NCI-H1930 (cell line): ENCODE measurements at places on chromosomes 5 and 9.

- DNase-seq: no peak
These were observed 55.3 kb upstream of the POU4F3 start for GRCh38 chr5:146283344-146283761.

GRCh38 chr5:38782180-38782835 is 63.5 kb upstream of the OSMR start:
- DNase-seq: no peak

GRCh38 chr5:177511181-177511580 is 1.6 kb upstream of the DOK3 start:
- no peak for DNase-seq

DNA sequence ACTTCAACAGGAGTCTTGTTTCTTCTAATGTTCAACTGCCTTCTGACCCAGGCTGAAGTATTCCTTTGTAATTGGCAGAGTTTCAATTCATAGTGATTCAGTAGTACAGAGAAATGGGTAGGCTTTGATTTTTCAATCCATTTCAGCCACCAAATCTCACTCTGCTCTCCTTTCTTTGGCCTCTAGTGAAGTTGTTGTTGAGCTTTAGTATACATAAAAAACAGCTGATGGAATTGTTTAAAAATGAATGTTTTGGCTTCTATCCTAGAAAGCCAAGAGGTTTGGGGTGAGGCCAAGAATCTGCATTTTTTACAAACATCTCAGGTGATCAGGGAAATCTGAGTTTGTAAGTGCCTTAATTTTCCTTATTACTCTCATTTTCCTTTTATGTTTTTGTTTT is 182.9 kb upstream of the MAP1B start:
- DNase-seq: no peak

DNA sequence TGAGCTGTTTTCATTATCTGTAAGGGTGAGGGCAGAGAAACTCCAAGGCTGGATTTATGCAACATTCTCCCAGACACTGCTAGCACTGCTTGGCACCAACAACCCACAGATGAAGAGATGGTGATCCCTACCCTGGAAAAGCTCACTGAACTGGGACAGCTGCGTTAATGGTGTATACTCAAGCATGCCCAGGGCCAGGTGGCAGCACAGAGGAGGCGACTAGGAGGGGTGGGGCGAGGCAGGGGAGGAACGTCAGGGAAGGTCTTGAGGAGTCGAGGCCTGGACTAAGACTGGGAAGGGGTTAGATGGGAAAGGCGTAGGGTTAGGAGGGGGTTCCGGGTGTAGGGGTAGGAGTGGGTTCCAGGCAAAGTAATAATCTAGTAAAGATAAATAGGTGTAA is 73.1 kb upstream of the TBC1D9B start:
- DNase-seq: no peak
